ENCODE measurements at places on chromosomes 13 and 19. TPM values are rescaled to one million over a fixed set of nuclear protein-coding genes. Genes with fewer than 3 reads are reported as not detected.

Gene SLC15A1
- 0.13 TPM for total RNA-seq

Gene C5AR2
- total RNA-seq: not detected

Gene CYP4F2
- total RNA-seq: 0.16 TPM

Gene RXFP2
- not detected for total RNA-seq

Gene LPAR6
- 3.3 TPM for total RNA-seq

Gene BLVRB
- 37.2 TPM for total RNA-seq

Gene ZNF45
- total RNA-seq: 3.3 TPM

Gene PLPP2
- total RNA-seq: 15.3 TPM

Gene TBC1D4
- total RNA-seq: 33.7 TPM

Gene RNF225
- total RNA-seq: 0.13 TPM

Gene PRKCG
- under 0.01 TPM for total RNA-seq

Gene PODNL1
- total RNA-seq: 0.49 TPM

Gene MED4
- 16.1 TPM for total RNA-seq

Gene ARL11
- not detected for total RNA-seq

Gene SCN1B
- 15.8 TPM for total RNA-seq

Gene OR7D2
- 0.51 TPM for total RNA-seq

Gene NLRP7
- not detected for total RNA-seq

Gene SIGLECL1
- not detected for total RNA-seq

Gene VRK3
- 30.7 TPM for total RNA-seq

Gene CELF5
- not detected for total RNA-seq

Gene IRF3
- 86.6 TPM for total RNA-seq

Gene SPRY2
- total RNA-seq: 14.5 TPM

Gene KIR3DL2
- not detected for total RNA-seq

Gene SELENOV
- not detected for total RNA-seq

Gene RUVBL2
- total RNA-seq: 137 TPM

Gene GRK1
- total RNA-seq: not detected

Gene ZNF229
- total RNA-seq: 2.0 TPM

Gene EDNRB
- total RNA-seq: not detected

Gene APC2
- total RNA-seq: 0.98 TPM

Gene MCEMP1
- total RNA-seq: not detected

Gene CYP2A7
- not detected for total RNA-seq

Gene RNF113B
- total RNA-seq: not detected

Gene LRG1
- not detected for total RNA-seq

Gene RASAL3
- total RNA-seq: not detected

Gene EDDM13
- not detected for total RNA-seq

Gene FFAR2
- total RNA-seq: not detected

Gene VSTM2B
- not detected for total RNA-seq

Gene SMIM24
- total RNA-seq: 3.2 TPM
